Left ventricle myocardium superior (tissue), 1 donor: ENCODE measurements at places on chromosomes 3 and 15. TPM values are rescaled to one million over a fixed set of nuclear protein-coding genes. Genes with fewer than 3 reads are reported as not detected.

GRCh38 chr3:66411961-66412887 is 88.6 kb downstream of the LRIG1 start:
- DNase-seq = no peak

GRCh38 chr3:47455806-47456452 is 19.8 kb downstream of the SCAP start:
- no peak for DNase-seq

GRCh38 chr3:122475316-122475715 is 39.4 kb downstream of the KPNA1 start:
- no peak for DNase-seq

- no peak for DNase-seq
These were observed 27.6 kb downstream of the TBC1D2B start for GRCh38 chr15:78049691-78050440.

GRCh38 chr15:94097552-94097951 is 133.8 kb upstream of the MCTP2 start:
- no peak for DNase-seq

DNA sequence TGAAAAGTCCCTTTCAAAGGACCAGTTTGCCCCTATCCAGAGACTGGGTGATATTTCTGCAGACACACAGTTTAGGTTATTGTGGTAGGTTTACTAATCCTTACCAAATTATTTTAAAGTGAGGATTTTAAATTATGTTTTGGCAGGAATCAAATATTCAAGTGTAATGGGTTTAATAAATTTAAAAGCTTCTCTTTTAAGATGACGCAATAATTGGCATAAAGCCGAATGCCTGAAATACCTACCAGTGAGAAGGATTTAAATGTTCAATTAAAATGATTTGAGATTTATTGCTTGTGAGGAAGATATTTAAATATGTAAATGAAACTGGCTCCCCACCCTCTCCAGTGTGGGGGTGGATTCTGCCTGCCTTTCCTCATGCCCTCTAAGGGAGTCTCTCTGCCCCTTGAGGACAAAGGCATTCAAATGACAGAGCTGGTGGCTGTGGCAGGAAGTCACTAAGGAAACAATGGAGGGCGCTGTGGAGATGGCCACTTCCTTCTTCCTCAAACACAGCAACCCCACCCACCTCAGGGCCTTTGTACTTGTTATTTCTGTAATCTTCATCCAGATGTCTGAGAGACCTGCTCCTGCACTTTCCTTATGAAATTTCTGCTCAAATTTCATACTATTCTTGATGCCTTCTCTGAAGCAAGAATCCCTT is 131.7 kb downstream of the TNIK start:
- peak; percentile 33 for DNase-seq

GRCh38 chr15:90031231-90031791 is 30.2 kb downstream of the ZNF710 start:
- DNase-seq = no peak

DNA sequence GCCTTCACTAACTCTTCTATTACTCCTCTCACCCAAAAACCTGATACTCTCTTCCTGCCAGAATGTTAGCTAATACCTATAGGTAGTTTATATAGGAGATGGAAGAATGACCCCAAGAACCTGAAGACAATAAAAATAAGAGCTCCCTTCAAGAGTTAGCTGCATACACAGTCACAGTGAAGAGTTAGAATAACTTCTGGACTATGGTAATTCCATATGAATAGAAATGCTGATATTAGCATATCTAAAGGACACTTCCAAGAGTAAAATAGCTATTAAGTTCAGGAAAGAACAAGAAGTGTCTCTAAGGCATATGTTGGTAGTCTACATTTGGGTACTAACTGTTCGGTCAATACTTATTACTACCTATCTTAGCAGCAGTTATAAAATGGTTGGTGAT is 134.2 kb downstream of the VGLL3 start:
- no peak for DNase-seq

- DNase-seq = no peak
These were observed 57.8 kb downstream of the PPCDC start for GRCh38 chr15:75081150-75081549.

DNA sequence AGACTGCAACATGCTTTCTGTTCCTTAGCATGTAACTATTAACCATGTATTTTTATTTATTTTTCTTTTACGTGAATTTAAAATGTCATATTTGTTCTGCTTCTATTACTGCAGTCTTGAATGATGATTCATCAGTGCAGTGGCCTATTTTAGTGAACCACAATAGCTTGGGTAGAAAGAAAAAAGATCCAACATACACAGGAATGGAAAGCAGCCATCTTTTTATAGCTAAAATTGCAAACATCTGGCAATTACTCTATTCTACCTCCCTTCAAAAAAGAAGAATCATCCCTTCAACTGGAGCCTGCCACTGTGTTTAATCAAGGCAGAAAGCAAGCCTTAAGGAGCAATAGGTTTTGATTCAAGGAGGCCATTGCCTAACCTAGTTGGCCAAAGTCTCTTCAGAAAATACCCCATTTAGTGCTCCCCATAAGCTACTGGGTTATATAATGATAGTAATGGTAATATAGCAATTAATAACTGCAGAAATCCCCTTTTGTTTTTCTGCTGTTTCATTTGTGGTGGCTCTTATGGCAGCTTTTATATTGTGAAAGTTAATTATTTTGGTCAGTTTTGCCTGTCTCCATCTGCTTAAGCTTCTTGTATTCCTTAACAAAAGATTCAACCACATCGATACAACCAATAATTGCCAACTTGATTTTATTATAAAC is 267.3 kb downstream of the LPP start:
- DNase-seq = no peak

DNA sequence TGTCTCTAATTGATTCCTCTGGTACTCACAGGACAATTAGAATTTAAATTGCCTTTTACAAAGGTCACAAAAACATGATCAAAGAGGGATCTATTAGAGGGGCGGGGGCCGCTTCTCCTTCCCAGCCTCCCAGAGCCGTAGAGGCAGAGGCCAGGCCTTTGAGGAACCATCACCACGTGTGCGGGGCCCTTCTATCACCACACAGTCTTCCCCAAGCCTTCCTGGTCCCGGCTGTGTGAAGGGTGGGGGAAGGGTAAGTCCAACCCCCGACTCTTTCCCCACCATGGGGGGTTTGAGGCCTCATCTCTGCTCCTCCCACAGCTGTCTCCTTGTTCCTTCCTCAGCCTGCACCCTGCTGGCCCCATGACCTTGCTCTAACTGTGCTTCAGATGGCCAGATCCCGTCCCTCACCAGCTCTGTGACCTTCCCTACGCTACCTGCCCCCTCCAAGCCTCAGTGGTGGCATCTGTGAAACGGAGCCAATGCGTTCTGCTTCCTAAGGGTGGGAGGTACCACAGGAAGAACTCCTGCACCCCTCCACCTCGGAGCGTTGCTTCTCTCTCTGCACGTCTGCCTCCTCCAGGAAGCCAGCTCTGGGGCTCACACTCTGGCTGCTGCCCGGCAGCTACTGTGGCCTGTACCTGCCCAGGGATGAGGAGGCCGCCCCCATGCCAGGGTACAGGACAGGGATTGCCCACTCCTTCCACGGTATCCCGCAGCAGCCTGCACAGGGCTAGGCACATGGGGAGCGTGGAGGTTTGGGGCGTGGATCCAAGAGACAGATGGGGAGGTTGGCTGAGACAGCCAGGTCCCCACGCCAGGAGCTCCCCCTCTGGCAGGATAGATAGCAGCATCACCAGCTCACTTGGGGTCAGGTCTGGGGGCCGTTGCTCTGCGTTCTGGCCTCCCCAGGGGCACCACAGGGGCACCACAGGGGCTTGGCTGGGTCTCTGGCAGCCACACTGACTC is 83.8 kb downstream of the LINGO1 start:
- no peak for DNase-seq

- DNase-seq = no peak
These were observed 100.9 kb downstream of the CLSTN2 start for GRCh38 chr3:140035871-140036270.

DNA sequence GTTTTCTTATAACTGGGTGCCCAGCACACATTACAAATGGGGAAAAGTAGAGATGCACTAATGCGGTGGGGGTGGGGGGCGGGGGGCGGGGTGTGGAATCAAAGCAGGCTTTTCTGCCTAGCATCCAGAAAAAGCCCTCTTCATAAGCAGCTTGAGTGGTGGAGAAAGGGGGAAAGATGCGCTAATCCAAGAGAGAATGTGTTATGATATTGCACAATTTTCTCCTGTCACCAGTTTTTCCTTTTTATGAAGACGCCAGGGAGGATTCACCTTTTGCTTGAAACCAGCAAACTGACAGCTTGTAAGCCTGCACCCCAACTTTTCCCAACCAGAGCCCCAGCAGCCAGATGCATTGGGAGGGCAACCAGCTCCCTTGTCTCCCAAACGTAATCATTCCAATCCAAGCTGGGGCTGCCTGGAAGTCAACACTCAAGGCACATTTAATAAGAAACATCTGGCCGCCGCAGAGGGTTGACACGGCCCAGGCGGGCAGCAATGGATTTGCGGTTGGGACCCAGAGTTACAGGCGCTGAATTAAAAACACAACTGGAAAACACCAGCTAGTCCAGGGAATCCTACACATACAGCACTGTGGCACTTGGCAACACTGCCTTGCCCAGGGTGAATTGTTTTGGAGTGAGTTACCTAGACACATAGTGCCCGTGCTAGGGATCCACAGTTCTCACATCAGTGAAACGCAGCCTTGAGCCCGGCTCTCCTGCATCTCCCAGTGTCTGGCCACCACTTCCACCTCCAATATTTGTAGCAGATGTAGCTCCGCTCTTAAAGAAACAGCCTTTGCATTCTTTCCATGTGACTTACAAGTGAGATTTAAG is 218.5 kb upstream of the PRICKLE2 start:
- peak; percentile 38 for DNase-seq

- DNase-seq = no peak
These were observed 49.4 kb downstream of the SYNM start for GRCh38 chr15:99154271-99154670.

DNA sequence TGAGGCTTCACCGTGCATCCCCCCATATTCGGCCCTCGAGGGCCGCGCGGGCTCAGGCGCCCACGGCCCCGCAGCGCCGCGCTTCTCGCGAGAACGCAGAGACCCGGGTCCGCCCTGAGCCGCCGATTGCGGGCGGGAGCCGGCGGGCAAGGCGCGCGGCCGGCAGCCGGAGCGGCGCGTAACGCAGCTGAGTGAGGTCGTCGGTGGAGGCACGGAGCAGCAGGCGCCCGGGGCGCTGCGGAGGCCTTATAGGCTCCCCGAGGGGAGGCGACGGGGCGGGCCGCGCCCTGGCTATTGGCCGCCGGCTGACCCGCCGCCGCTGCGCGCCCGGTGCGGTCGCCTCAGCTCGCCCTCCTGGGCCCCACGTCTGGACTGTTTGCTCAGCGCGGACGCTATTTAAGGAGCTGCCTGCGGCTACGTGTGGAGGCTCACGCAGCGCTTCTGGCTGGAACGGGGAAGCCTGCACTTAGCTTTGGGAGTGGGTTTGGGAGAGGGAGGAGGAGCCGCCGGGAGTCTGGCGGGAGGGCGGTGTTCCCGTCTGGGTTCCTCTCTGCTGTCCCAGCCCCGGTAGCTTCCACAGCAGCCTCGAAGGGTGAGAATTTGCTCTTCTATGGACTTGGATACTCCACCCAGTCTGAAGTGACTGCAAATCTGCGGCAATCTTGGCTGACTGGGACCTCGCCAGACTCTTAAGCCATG is at the start of gene PLOD2:
PLOD2 (minus strand) TSS at position 221 of the 699 bp plus-strand sequence; CDS start at position 26, 195 bp downstream.
- DNase-seq = peak; percentile 88

- DNase-seq = no peak
These were observed 225.1 kb upstream of the PLSCR5 start for GRCh38 chr3:146830231-146830630.

DNA sequence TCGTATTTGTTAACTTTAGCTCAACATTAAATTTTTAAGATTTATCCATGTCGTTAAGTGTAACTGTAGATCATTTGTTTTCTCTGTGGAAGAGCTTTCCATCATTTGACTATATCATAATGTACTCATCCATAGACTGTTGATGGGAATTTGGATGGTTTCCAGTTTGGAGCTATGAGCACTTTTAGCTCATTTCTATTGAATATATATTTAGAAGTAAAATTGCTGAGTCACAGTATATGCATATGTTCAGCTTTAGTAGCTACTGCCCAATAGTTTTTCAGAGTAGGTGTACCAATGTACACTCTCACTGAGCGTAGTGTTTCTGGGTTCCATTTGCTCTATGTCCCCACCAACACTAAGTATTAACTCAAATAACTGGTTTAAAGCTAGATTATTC is 263.0 kb downstream of the ULK4 start:
- DNase-seq = no peak

- DNase-seq = no peak
These were observed 41.8 kb downstream of the SLC24A1 start for GRCh38 chr15:65663521-65663920.

GRCh38 chr15:31403606-31404005 is 77.0 kb downstream of the KLF13 start:
- DNase-seq = no peak

DNA sequence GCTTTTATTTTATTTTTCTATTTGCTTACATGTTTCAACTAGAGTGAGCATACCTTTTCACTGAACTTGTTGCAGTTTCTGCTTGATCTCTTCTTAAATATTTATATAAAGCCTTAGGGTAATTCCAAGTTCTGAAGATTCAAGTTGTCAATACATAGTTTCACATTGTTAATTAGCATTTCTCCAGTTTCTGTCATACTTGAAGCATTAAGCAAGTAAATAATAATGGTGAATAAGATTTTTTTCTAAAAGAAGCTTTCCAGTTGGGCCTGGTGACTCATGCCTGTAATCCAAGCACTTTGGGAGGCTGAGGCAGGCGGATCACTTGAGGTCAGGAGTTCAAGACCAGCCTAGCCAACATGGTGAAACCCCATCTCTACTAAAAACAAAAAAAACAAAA is 53.9 kb downstream of the CALML4 start:
- no peak for DNase-seq

MAP6D1 gene
- total RNA-seq = 2.3 TPM

CD96 gene
- 0.32 TPM for total RNA-seq

CLEC3B gene
- 68.0 TPM for total RNA-seq

CCDC39 gene
- not detected for total RNA-seq
